DMS79 treated with DMSO at 0.1 percent for 48 hours (cell line): ENCODE measurements at places on chromosomes 11 and 22.

GRCh38 chr11:125193416-125193726, 28.8 kb downstream of the PKNOX2 start:
- no peak for DNase-seq

- no peak for DNase-seq
Observed at GRCh38 chr11:117572671-117573070, 224.3 kb downstream of the DSCAML1 start.

GRCh38 chr11:113551645-113552044, 76.4 kb upstream of the DRD2 start:
- DNase-seq, result no peak

- no peak for DNase-seq
Observed at GRCh38 chr22:43722444-43722843, 89.7 kb downstream of the EFCAB6 start.

DNA sequence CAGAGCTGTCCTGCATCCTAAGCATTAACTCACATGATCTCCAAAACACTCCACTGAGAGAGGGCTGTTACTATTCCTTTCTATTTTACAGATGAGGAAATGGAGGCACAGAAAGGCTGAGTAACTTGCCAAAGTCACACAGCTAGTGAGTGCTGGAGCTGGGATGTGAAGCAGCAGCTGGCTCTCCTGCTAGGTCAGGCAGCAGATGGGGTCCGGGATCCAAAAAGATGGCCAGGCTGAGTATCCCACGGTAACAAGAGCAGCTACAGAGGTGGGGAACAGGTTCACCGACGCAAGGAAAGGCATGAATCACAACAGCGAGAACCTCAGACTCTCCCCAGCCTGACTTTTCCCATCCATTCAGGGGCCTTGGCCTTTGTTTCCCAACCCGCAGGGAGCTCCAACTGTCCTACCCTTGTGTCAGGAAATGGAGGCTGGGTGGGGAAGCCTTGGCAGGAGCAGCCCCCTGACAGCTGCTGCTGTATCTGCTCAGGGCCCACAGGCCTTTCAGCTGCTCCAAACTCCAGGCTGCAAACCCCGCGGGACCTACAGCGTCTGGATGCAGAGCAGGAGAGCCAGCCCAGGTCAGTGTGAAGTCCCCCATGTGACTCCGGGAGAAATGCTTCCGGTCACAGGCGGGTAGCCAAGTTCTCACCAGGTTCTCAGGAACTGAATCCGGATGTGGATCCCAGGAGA, 29.5 kb downstream of the DKK3 start:
- no peak for DNase-seq

GRCh38 chr11:60864856-60865513, 2.4 kb upstream of the ZP1 start:
- DNase-seq, result no peak

- DNase-seq, result no peak
Observed at GRCh38 chr11:16605389-16605893, 133.0 kb upstream of the C11orf58 start.

DNA sequence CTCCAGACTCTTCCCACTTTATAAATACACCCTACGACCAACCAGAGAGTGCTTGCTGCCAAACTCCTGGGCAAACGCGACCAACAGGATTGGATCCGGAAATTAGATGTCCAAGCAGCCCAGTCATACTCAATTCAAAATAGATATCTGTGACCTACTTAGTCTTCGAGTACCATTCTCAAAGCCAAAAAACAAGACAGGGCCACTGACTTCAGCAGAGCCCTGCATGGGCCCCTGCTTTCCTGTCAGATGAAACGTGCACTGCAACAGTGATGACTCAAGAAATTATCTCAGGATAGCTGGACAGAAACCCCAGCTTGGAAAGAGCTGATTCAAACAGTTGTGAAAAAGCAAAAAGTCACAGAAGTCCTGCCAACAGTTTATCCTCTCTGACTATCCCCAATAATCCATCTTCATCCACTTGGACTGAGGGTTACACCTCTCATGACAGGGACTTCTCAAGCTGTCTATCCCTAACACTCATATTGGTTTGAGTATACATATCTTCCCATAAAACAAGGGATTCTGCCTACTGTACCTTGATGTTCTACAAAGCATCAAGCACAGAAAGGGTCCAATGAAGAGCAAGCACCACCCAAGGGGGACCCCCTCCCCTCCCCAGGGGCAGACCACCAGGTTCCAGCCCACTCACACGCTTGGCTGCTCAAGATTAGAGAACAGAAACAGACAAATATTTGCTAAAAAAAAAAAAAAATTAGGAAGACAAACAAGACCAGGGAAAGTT, 17.4 kb downstream of the SMCO4 start:
- no peak for DNase-seq

DNA sequence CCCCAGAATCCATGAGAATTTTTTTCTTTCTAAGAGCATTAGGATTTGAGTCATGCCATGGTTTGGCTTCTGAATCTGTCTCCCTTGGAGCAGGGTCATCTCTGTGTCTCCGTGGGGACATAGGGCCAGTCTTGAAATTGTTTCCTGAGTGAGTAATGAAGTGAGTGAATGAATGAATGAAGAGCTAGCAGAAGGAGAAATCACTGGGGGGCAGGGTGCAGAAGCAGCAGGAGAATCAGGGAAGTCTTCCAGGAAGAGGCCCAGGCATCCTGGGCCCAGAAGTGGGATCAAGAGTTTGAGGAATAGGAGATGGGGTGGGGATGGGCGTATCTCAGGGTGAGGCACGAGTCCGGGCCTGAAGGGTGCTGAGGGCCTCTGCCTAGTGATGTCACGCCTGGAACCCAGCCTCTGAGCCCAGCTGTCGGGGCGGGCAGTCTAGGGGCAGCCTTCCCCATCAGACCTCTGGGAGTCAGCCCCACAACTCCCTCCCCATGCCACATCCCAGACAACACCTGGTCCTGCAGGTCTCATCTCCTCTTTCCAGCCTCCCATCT, 12.5 kb upstream of the MGAT3 start:
- no peak for DNase-seq

- no peak for DNase-seq
Observed at GRCh38 chr11:111665777-111666176, 63.5 kb downstream of the SIK2 start.

DNA sequence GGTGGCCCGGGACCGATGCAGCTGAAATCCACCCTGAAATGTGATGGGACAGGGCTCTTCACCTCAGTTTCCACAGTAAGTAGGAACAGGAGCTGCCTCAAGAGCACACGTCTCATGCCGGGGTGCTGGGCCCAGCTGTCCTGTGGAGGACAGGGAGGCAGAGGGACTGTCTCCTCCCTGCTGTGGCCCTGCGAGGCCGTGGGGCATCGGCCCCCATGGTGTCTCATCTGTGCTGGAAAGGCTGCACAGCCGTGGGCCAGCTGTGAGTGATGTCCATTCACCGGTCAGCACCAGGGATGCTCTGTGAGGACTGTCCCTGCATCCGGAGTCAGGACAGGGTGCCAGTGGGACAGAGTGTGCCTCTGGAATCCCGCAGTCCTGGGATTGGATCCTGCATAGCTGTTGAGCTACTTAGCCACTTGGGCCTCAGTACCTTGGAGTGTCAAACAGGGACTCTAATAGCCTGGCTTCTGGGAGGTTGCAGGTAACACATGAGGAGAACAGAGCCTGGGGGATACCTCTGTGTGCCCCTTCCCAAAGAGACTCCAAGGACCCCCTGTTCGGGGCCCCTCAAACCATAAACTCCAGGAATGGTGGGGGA, 16.5 kb downstream of the TRPM5 start:
- DNase-seq, result no peak

- no peak for DNase-seq
Observed at GRCh38 chr11:125167954-125168835, 3.6 kb downstream of the PKNOX2 start.

GRCh38 chr11:47714554-47715081, 551 bp downstream of the AGBL2 start:
- DNase-seq, result peak; percentile 21

- peak; percentile 32 for DNase-seq
Observed at GRCh38 chr22:26763633-26764361, 106.4 kb downstream of the MIAT start.

DNA sequence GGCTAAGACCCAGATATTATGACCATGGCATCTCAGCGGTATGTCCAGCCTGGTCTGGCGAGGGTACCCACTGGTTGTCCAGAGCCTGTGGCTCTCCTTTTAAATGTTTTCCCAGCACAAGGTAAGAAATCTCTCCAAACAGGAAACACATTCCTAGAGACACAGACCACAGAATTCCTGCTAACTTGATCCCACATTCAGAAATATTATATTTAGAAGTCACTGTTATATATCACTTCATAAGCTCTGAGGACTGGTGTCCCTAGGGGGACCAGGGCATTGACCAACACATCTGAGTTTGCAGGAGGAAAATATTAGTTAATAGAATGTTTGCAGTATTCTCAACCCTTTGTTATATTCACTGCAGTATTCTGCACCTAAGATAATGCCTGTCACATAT, 23.1 kb downstream of the TMPRSS13 start:
- DNase-seq, result no peak

GRCh38 chr11:128334311-128335044, 252.9 kb downstream of the ETS1 start:
- DNase-seq, result no peak

GRCh38 chr11:66188580-66188979, 79.9 kb upstream of the RAB1B start:
- no peak for DNase-seq

DNA sequence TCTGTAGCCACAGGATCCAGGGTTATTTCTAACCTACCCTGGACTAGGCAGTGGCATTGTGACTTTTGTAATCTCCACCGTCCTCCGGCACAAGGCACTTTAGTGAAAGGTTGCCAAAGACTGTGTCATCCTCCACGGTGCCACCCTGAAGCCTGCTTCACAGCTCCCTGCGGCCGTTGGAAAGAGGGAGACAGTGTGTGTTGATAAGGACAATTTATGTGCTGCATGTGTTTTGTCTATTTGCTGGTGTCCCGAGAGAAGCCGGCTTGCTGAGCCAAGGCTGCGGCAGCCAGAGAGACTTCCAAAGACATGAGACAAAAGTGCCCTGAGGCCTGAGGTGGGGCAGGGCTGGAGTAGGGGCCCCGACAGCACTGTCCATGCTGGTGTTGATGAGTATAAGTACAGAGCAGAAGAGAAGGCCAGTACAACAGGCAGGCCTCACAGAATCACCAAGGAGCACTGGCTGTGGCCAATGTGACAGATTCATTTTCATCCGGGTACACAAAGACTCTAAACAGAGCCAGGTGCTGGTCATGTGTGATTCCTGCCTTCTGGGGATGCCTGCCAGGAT, 40.9 kb downstream of the GALNT18 start:
- DNase-seq, result peak; percentile 83

GRCh38 chr11:2858995-2859698, 26.4 kb downstream of the CDKN1C start:
- no peak for DNase-seq
